ENCODE measurements at places on chromosomes 2 and 18. TPM values are rescaled to one million over a fixed set of nuclear protein-coding genes. Genes with fewer than 3 reads are reported as not detected.

NOL4 gene
- total RNA-seq, result not detected

DNA sequence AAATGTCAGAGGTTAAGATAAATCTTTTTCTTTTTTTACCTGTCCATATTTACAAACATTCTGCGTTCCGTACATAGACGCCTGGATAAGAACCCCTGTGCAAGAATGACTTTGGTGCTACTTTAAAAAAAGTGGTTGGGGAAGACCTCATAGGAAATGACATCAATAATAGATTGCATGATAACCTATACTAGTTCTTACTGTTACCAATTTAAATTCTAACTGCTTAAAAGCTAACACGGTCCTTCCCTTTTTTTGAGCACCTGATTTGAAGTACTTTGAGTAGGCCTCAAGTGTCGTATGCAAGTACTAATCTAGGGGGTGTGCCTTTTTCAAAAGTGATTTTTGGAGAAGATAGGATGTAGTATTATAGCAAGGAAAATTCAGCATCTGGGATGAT lies 2.1 kb downstream of the SLC39A10 start:
- H3K4me1 ChIP-seq, result peaks cover 21% of the 10 kb centered on the region
- peaks cover 21% of the 10 kb centered on the region for H3K36me3 ChIP-seq
- H3K27me3 ChIP-seq, result no peaks in the 10 kb centered on the region
- no peak overlapping the region for H3K27ac ChIP-seq
- H3K4me3 ChIP-seq, result no peak overlapping the region

CRYBA2 gene
- total RNA-seq, result not detected

- H3K4me1 ChIP-seq, result no peaks in the 10 kb centered on the region
- no peak for DNase-seq
- H3K27ac ChIP-seq, result no peak overlapping the region
- H3K4me3 ChIP-seq, result no peak overlapping the region
- no peaks in the 10 kb centered on the region for H3K27me3 ChIP-seq
- no peaks in the 10 kb centered on the region for H3K36me3 ChIP-seq
Measured at GRCh38 chr18:57107140-57107832, 39.6 kb upstream of the BOD1L2 start.

GRCh38 chr2:96260387-96261260 lies 5.2 kb downstream of the TMEM127 start:
- peak; percentile 72 for DNase-seq
- peaks cover 32% of the 10 kb centered on the region for H3K4me1 ChIP-seq
- H3K27ac ChIP-seq, result no peak overlapping the region
- H3K4me3 ChIP-seq, result no peak overlapping the region
- no peaks in the 10 kb centered on the region for H3K27me3 ChIP-seq
- H3K36me3 ChIP-seq, result peaks cover 48% of the 10 kb centered on the region

NT5DC4 gene
- not detected for total RNA-seq

GRCh38 chr2:127564429-127565260 lies 29.2 kb downstream of the MYO7B start:
- H3K4me3 ChIP-seq, result no peak overlapping the region
- H3K36me3 ChIP-seq, result no peaks in the 10 kb centered on the region
- no peak for DNase-seq
- no peak overlapping the region for H3K27ac ChIP-seq
- H3K4me1 ChIP-seq, result peaks cover 6% of the 10 kb centered on the region

DNA sequence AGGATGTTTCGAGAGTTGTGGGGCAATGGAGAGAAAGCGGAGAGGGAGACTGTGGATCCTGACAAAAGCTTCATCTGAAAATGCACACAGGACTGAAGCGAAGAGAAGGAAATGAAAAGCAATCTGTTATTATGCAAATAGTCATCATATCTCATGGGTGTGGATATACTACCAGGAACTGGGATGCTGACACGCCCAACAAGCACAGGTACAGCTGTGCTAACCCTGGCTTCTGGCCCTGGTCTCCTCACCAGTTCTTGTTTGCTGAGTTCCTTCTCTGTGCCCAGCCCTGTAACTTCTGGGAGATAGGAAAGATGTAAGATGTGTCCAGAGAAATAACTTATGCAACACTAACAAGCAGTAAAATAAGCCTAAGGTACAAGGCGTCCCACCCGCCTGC lies 358.8 kb downstream of the CMPK2 start:
- H3K4me1 ChIP-seq, result peaks cover 5% of the 10 kb centered on the region
- H3K36me3 ChIP-seq, result no peaks in the 10 kb centered on the region
- H3K4me3 ChIP-seq, result no peak overlapping the region
- DNase-seq, result no peak
- no peaks in the 10 kb centered on the region for H3K27me3 ChIP-seq
- H3K27ac ChIP-seq, result no peak overlapping the region

- no peak for DNase-seq
- no peak overlapping the region for H3K27ac ChIP-seq
- H3K4me3 ChIP-seq, result no peak overlapping the region
Measured at GRCh38 chr2:110807522-110807921, 75.1 kb downstream of the ACOXL start.

GRCh38 chr2:68472796-68473414 lies 5.5 kb downstream of the APLF start:
- H3K36me3 ChIP-seq, result no peaks in the 10 kb centered on the region
- H3K27me3 ChIP-seq, result no peaks in the 10 kb centered on the region
- DNase-seq, result no peak
- H3K4me1 ChIP-seq, result peaks cover 5% of the 10 kb centered on the region
- no peak overlapping the region for H3K27ac ChIP-seq
- H3K4me3 ChIP-seq, result no peak overlapping the region

CDK15 gene
- 29.4 TPM for total RNA-seq

GRCh38 chr18:79856119-79857007 lies 58.6 kb downstream of the KCNG2 start:
- H3K36me3 ChIP-seq, result no peaks in the 10 kb centered on the region
- no peak overlapping the region for H3K4me3 ChIP-seq
- no peaks in the 10 kb centered on the region for H3K27me3 ChIP-seq

DNA sequence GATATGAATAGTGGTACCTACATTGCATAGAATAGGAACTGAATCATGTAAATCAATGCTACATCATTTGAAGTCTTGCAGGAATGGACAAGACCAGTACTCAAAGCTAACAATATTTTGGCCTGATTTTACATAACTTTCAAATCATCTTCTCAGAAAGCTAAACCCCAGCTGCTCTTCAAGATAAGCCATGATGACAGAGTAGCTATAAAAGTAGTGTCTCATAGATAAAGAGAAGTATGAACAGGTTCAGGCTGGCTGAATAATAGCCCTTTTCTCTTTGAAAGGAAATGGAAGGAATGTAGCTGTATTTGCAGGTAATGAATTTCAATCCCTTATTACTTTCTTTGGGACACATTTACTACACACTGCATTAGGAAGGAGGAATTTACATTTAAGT lies 28.2 kb downstream of the TSPYL6 start:
- DNase-seq, result no peak
- H3K4me3 ChIP-seq, result no peak overlapping the region
- H3K27me3 ChIP-seq, result no peaks in the 10 kb centered on the region
- H3K36me3 ChIP-seq, result no peaks in the 10 kb centered on the region
- H3K4me1 ChIP-seq, result no peaks in the 10 kb centered on the region

DNA sequence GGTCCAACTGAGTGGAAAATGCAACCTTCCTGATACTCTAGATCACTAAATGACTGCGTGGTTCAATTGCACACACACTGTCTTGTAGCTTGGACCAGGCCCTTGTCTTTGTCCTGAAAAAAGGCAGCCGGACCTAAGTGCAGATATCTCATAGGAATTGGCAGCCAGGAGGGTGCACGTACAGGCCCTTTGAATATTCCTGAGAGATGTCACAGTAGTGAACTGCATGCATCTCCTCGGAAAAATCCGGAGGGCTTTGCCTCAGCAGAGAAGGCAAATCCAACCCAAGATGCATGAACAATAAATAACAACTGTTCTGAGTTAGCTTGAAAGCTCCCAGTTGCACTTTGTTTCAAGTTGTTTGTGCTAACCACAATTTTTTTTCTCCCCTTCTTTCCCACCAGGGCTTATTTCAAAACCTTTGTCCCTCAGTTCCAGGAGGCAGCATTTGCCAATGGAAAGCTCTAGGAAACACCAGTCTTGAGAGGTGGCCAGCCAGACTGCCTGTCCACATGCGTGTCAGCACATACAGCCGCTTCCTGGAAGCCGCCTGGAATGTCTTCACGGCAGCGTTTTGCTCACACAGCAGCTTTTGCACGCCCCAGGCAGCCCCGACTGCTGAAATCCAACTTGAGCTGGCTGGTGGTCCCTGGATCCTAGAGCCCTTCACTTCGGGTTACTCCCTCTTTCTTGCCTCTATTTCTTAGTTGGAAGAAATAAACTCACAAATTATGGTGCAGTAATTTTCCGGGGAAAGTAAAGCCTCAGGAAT lies 54.4 kb upstream of the FOSL2 start:
- no peak overlapping the region for H3K4me3 ChIP-seq
- H3K27ac ChIP-seq, result peak overlapping the region; percentile 92
- H3K4me1 ChIP-seq, result peaks cover 64% of the 10 kb centered on the region
- peak; percentile 92 for DNase-seq
- no peaks in the 10 kb centered on the region for H3K27me3 ChIP-seq

CAVIN2 gene
- 28.1 TPM for total RNA-seq

KYNU gene
- not detected for total RNA-seq

DNA sequence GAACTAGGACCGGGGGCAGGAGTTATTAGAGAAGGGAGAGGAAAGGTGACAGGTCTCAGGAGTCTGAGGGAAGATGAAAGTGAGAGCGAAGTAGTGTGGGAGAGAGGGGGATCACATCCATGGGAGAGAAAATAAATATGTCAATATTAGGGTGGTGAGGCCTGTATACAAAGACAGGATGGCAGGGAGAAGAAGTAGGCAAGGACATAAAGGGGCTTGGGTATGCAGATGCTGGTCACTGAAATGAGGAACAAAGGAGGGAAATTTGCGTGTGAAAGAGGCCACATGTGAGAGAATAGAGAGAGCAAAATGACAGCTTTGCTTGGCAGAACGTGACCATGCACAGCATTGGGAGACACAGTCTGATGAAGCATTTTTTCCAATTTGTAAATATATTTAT lies 13.6 kb downstream of the METAP1D start:
- no peak for DNase-seq
- H3K27me3 ChIP-seq, result no peaks in the 10 kb centered on the region
- no peak overlapping the region for H3K27ac ChIP-seq

DNA sequence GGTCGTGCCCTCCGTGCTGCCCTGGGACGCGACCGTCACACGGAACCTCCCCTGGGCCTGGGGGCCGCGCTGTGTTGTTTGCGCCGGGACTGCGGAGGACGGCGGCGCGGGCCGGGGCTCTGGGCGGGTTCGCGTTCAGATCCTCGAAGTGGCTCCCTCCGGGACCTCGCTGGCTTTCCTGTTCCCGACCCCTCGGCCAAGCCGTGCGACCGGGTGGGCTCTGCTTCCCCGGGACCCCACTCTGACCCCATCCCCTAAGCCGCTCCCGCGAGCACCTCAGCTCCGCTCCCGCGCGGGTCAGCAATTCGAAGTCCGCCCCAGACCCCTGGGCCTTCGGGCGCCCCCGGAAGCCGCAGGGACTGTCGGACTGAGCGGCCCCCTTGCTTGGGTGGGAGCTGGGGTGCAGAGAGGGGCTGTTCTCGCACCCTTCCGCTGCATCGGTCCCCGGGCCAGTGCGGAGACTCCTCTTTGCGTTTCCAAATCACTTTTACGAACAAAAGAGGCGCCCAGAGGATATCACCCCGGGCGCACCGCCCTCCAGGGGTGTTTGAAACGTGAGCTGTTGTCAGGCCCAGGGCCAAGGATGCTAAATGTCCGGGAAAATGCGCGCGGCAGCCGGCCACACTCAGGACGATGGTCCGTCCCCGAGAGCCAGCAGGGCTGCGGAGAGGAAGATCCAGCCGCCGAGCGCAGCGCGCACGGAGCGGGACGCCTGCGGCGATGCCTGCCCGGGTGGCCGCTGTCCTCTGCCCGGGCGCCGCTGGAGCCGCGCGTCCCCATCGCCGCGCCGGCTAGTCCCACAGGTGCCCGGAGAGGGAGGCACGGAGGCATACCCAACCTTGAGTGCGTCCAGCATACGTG lies 73.5 kb downstream of the ZCCHC2 start:
- 0 out of 2 replicates have a peak, but pooled peaks cover 3% of the 10 kb centered on the region for H3K4me1 ChIP-seq
- H3K27ac ChIP-seq, result no peak overlapping the region
- peaks cover 39% of the 10 kb centered on the region for H3K27me3 ChIP-seq
- no peak for DNase-seq
- no peak overlapping the region for H3K4me3 ChIP-seq
- H3K36me3 ChIP-seq, result no peaks in the 10 kb centered on the region

CAPN13 gene
- total RNA-seq, result not detected

- no peaks in the 10 kb centered on the region for H3K27me3 ChIP-seq
- H3K27ac ChIP-seq, result no peak overlapping the region
- H3K4me3 ChIP-seq, result no peak overlapping the region
- no peaks in the 10 kb centered on the region for H3K4me1 ChIP-seq
Measured at GRCh38 chr2:21331625-21332370, 208.0 kb downstream of the TDRD15 start.

DNA sequence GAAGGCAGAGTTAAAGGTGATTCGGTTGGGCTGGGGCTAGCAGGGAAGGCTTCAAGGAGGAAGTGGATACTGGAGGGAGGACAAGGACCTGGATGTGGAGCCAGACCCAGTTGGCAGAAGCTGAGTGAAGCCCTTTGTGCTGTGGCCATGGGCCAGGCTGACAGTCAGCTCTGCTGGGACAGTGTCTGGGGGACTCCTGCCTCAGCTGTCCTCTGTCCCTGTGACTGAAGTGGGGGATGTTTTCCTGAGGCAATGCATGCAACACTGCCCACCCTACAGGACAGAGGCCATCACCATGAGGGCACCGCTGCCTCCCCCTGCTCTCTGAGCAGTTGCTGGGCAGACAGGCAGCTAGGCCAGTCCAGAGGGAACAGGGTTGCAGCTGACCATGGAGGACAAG lies 40.0 kb downstream of the ST8SIA5 start:
- no peak overlapping the region for H3K27ac ChIP-seq
- no peaks in the 10 kb centered on the region for H3K36me3 ChIP-seq
- DNase-seq, result no peak
- no peaks in the 10 kb centered on the region for H3K27me3 ChIP-seq
- H3K4me1 ChIP-seq, result peaks cover 45% of the 10 kb centered on the region

- no peak overlapping the region for H3K4me3 ChIP-seq
- no peak overlapping the region for H3K27ac ChIP-seq
- H3K27me3 ChIP-seq, result no peaks in the 10 kb centered on the region
- H3K36me3 ChIP-seq, result peaks cover 7% of the 10 kb centered on the region
Measured at GRCh38 chr2:39033980-39034379, 86.9 kb downstream of the SOS1 start.

DNA sequence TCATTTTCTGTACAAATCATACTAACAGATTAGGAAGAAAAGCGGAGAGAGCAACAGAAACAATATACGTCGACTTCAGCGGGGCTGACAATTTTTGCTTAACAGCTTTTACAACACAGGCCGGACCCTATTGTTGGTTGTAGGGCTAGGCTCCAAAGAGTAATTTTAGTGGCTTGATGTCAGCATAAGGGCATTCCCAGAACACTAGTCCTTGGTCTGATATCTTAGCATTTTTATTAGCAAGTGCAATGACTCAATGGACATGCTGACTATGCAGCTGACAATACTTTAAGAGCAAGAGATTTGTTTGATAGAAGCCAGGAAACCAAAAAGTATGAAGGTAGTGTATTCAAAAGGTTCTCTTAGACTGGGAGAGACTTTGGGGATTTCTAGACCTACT lies 209.9 kb downstream of the LNPK start:
- no peaks in the 10 kb centered on the region for H3K36me3 ChIP-seq
- no peak for DNase-seq
- H3K4me3 ChIP-seq, result no peak overlapping the region
- H3K27ac ChIP-seq, result no peak overlapping the region
- no peaks in the 10 kb centered on the region for H3K27me3 ChIP-seq

- peaks cover 39% of the 10 kb centered on the region for H3K4me1 ChIP-seq
- no peak for DNase-seq
- peak overlapping the region; percentile 74 for H3K4me3 ChIP-seq
Measured at GRCh38 chr2:215436705-215437565, 1.1 kb upstream of the FN1 start.

ARHGAP28 gene
- total RNA-seq, result 1.9 TPM

GRCh38 chr2:37350034-37350433 lies 5.6 kb downstream of the QPCT start:
- H3K36me3 ChIP-seq, result no peaks in the 10 kb centered on the region
- DNase-seq, result no peak
- H3K27ac ChIP-seq, result no peak overlapping the region
- H3K4me1 ChIP-seq, result peaks cover 4% of the 10 kb centered on the region
- no peak overlapping the region for H3K4me3 ChIP-seq

HNMT gene
- 65.8 TPM for total RNA-seq
